Naive thymus-derived CD4-positive, alpha-beta T cell (primary cell): ENCODE measurements at places on chromosomes 7 and 10.

GRCh38 chr7:143171697-143172096 lies 11.5 kb upstream of the TAS2R39 start:
- no peak for DNase-seq

- DNase-seq: peak; percentile 88
Measured at GRCh38 chr7:128883622-128884448, 21.2 kb downstream of the ATP6V1F start.

DNA sequence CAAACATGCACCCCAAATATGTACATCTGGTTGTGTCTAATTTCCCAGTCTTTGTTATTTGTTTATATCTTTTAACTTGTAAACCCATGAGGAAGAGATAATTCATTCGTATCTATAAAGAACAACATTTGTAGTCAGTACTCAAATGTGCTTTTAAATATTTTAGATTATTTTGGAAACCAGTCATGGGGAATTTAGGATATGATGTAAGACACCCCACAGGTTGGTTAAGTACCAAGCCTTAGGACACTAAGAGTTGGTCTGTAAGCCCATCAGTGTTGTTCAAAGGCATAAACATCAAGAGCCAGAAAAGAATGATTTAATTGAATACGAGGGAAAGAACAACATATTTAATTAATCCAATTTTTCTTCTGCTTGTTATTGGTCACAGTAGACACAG lies 421.1 kb upstream of the SEMA3C start:
- DNase-seq: no peak

GRCh38 chr10:5014936-5015335 lies 11.3 kb upstream of the AKR1C2 start:
- DNase-seq: peak; percentile 1
